ENCODE measurements at places on chromosomes 6 and 20.

- DNase-seq = no peak
These were observed 40.1 kb downstream of the JAG1 start for GRCh38 chr20:10633718-10634117.

DNA sequence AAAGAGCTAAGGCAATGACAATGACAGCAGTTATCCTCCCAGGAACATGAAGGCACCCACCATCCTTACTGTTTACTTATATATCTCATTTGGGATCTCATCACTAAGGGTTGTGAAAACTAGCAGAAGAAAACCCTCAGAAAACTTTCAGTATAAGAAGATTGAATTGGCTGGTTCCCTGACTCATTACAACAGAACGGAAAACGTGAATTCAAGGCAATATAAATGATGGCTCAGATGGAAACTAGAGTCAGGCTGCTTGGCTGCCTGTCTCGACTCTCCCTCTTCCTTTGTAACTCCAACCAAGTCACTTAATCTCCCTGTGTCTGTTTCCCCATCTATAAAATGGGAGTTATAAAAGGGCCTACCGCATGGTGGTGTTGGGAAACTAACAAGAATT, 387.1 kb upstream of the JARID2 start:
- no peak for DNase-seq

DNA sequence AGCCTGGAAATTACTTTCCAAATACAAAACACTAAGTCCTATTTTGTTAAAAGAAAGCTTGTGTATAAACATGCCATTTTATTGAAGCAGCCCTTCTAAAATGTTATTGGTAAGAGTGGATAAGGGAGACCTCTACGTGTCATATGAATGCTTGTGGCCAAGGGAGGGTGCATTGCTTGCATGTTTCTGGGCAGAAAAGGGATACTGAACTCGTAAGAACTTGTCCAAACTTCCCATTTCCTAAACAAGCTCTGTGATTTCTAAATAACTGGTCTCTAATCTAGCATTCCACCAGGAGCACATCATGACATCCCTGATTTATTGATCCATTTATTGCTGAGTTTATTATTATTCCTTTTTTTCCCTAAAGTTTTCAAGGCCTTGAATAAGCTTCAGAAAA, 474.1 kb downstream of the CD109 start:
- DNase-seq = no peak

DNA sequence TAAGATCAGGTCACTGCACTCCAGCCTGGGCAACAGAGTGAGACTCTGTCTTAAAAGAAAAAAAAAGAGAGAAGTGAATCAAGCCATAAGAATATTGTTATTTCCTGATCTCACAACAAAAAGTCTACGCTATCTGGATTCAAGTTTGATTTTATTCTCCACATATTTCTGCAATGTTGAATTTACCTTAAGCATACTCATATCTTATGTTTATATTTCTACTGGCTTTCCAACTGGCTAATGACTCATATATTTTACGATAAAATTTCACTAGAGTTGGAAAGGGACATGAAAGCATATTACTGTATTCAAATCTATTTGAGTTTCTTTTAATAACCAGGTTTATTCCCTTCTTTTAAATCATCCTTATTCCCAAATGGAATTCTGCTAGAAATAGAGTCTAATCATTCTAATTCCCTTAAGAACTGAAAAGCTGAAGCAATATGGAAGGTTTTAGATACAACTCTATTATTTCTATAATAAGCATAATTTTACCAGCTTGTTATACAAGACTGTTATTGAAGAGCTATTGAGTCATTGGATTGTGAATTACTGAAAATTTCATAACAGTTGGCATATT, 276.9 kb upstream of the HS3ST5 start:
- no peak for DNase-seq

DNA sequence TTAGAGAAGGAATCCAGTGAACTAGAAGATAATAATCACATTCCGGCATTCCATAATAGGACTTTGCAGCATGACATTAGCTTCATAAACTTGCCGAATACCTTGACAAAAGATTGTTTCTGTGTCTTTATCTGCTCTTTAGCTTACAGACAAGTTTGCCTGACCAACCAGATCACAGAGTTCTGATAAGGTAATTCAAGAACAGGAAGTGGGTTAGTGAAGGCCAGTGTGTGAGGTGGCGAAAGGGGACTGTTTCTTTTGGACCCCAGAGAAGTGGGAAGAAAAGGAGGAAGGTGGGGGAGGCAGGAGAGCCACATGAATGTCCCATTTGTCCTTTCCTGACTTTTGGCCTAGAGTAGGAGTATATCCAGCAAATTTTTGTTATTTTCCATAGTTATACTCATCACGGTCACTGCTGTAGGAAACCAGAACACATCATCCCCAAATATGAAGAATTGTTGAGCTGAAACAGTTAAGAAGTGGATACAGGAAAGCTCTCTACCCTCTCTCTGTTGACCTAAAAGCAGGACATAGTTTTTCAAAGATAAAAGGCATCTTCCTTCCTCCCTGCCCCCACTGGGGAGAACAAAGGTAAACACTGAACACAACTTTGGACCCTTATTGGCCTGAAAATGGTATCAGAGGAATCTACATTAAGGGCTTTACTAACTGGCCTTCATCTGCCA, 72.4 kb upstream of the TNFAIP3 start:
- no peak for DNase-seq

GRCh38 chr6:37029249-37029971, 24.0 kb downstream of the FGD2 start:
- DNase-seq = peak; percentile 45
